NCI-H1048 (cell line): ENCODE measurements at places on chromosomes 1 and 21.

- no peak for DNase-seq
Observed at GRCh38 chr1:6271554-6271953, 10.7 kb upstream of the GPR153 start.

DNA sequence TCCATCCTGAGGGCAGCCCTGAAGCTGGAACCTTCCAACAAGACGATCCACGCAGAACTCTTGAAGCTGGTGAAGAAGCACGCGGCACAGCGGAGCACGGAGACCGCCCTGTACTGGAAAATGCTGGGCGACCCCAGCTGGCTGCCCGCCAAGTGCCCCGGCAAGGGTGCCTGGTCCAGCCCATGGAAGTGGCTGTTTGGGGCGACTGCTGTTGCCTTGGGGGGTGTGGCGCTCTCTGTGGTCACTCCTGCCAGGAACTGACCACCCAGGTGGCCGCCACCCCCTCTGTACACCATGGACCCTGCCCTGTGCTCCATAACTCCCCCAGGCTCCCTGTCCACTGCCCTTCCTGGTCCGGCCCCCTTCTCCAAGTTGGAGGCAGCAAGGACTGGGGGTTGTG, 90.8 kb downstream of the PPP1R12B start:
- DNase-seq: no peak

GRCh38 chr1:223721658-223722607, 9.6 kb downstream of the CAPN2 start:
- no peak for DNase-seq

- DNase-seq: no peak
Observed at GRCh38 chr1:150235294-150235851, 539 bp downstream of the ANP32E start.

- no peak for DNase-seq
Observed at GRCh38 chr1:4018466-4019146, 118.5 kb upstream of the C1orf174 start.

DNA sequence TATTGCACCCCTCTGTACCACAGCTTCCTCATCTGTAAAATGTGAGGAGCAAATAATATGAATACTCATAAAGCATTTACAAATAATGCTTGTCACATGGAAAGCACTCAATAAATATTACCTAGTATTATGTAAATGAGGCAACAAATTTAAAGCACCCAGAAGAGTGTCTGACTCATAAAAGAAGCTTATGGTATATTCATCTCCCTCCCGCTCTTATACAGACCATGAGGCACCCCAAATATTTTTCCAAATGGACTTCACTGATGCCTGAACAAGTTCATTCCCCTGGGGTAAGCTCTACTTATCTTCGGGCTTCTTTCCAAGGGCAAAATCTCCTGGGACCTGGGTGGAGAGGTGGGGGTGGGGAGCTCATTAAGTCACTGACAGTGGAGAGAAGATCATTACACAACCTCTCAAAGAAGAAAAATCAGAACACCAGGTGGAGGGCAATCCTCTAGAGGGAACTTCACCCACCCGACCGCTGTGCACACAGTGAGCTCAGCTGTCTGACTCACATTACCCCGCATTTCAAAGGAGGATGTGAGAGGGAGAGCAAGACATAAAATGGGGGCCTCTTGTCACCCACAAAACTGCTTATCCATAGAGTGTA, 166.2 kb downstream of the ASTN1 start:
- no peak for DNase-seq

DNA sequence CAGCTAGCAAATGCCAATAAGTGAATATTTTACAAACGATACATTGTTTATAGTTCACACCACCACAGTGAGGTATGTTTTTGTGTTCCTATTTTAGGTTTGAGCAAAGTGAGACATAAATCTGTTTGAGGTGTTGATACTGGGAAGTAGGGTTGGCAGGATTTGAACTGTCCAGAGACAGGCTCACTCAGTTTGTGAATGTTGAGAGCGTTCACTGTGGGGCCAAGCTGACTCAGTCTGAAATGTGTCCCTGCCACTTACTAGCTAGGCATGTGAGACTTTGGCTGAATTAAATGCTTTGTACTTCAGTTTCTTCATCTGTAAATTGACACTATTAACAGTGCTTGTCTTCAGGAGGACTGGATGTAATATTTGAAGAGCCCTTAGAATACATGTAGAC, 35.1 kb downstream of the DIRAS3 start:
- no peak for DNase-seq

- no peak for DNase-seq
Observed at GRCh38 chr21:25350056-25350455, 257.2 kb downstream of the MRPL39 start.
